EH (cell line): ENCODE measurements at places on chromosomes 2 and 18.

- DNase-seq, result no peak
Measured at GRCh38 chr2:178993788-178994187, 56.1 kb downstream of the CCDC141 start.

GRCh38 chr18:50928551-50928950, 39.3 kb upstream of the ELAC1 start:
- DNase-seq, result peak; percentile 38

GRCh38 chr2:25279091-25279651, 62.6 kb downstream of the DNMT3A start:
- DNase-seq, result no peak

- DNase-seq, result peak; percentile 54
Measured at GRCh38 chr2:33064349-33064801, 117.6 kb downstream of the LTBP1 start.

DNA sequence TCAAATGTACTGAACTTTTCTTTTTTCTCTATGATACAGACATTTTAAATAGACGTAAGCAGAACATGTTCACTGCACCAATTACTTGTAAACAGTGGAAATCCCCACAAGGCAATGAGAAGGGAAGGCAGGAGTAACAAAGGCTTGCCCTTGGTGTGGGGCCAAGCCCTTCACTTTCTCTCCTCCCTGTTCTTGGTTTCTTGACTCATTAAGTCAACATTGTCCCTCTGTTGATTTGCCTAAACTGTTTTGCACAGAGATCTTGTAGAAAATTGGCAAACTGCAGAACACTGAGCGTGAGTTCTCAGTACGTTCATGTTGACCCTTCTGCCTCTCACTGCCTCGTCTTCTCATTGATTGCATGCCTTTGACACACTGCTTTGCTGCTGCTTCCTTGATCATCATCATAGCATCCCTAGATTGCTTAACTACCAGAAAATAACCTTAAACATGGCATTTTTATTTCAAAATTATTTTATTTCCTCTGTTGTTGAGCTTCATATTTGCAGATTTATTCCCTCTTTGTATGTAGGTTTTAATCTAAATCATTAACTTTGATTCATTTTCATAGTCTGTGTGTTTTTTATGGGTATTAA, 257.7 kb downstream of the PTGR3 start:
- peak; percentile 94 for DNase-seq

GRCh38 chr2:110639972-110640371, 37.9 kb downstream of the BUB1 start:
- DNase-seq, result no peak

DNA sequence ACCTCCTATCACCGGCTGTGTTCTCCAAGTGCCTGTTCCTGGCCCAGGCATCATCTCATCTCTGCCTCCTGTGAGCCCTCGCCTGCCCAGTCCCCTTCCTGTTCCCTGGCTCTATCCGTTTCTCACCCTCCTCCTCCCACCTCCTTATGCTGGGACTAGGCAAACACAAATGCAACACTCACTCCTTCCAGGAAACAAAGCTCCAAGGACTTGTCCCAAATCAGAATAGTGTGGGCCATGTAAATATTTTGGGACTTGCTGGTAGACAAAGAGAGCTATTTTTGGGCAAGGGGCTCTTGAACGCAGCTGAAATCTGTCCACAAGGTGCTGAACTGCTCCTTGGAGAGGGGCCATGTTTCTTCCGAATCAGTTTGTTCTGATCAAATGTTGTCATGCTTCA, 25.3 kb downstream of the MBP start:
- no peak for DNase-seq

GRCh38 chr2:43123028-43123427, 103.4 kb downstream of the ZFP36L2 start:
- DNase-seq, result no peak

- no peak for DNase-seq
Measured at GRCh38 chr2:126616606-126617069, 39.3 kb upstream of the GYPC start.

GRCh38 chr18:25896956-25897355, 193.5 kb downstream of the SS18 start:
- no peak for DNase-seq

DNA sequence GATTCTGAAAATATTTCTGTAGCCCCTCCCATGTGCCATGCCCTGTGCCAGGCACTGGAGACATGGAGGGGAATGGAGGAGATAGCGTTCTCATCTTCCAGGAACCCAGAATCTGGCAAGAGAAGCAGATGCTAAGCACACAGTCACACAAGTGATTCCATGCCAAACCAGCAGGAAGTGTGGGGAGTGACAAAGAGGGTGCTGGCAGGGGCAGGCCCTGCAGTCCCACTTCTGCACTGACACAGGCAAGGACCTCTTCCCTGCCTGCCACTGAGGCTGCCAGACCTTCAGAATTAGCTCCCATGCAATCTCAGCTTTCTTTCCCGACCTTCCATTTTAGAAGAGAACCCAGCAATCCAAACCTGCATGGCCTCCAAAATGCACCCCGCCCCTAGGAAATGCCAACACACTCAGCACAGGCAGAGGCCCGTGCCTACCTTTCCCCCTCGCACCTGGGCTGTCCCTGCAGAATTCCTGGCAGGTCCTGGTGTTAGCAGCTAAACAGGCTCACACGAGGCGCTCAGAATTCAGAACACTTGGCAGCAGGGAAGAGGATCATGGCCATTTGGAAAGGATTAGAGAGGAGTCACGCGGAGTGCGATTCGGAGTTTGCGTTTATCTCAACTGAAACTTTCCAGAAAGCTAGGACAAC, 155.3 kb downstream of the MSH2 start:
- peak; percentile 13 for DNase-seq

DNA sequence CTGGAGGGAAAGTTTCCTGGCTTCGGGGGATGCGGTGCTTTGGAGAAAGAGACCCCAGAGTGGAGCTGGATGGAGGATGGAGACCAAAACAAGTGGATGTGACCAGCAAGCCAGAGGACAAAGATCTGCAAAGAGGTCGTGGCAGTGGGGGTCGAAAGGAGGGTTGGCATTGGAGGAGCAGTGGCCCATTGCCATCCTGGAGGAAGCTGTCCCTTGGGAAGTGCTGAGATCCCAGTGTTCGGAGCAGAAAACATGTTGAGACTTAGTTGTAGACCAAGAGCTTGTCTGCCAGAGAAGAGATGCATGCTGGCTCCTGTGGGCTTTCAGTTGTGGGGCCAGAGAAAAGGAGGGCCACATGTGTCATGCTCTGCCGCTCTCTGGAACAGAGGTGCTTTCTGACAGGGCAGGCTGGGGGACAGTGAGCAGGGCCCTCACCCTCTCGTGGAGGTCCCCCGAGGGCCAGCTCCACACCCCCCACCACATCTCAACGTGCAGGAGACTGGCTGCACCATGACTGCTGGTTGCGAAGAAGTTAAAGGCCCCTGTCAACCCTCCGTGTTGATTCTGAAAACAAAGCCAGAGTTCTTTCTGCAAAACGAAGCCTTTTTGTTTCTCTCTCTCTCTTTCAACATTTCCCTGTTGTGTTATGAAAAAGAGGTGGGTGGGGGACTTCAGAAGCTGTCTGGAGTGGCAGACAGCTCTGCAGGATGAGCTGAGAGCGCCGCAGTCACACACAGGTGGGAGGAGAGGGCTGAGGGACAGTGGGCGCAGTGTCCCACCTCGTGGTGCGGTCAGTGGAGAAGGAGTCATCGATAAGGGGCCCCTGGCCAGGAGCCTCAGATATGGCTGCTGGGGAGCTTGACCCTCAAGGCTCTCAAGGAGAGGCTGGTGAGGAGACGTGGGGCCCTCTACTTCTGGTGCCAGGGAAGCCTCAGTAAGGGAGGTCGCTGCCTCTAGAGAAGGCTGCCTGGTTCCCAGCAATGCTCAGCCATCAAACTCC, 77.6 kb upstream of the BCL2L11 start:
- DNase-seq, result no peak

DNA sequence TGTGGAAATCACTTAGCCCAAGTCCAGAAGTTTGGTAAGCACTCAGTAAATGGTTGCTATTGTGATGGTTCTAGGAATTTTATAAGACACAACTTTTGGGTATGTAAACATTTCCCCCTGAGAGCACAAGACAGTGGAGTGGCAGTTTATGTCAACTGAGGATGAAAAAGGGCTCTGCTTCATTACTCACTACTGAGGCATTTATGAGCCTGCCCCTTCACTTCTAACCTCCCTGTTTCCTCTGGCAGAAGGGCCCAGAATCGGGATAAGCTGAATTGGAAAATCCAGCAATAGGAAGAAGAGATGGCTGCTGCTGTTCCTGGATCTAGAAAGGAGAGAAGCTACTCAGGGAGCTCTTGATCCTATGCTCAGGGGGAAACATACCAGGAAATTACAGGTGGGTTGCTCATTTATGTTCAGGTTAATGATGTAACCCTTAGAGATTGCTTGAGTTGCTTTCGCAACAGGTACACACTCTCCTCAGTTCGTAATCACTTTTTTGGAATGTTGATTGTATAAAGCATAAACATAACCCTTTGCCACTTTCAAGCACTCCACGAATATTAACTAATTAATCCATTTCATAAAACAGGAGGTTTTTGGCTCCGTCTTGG, 46.3 kb downstream of the ADCYAP1 start:
- peak; percentile 55 for DNase-seq
